ENCODE measurements at places on chromosomes 7 and 10.

GRCh38 chr7:82156168-82156567, 287.4 kb downstream of the CACNA2D1 start:
- no peak for DNase-seq

GRCh38 chr10:73494877-73495225, 973 bp downstream of the PPP3CB start:
- no peak for DNase-seq

DNA sequence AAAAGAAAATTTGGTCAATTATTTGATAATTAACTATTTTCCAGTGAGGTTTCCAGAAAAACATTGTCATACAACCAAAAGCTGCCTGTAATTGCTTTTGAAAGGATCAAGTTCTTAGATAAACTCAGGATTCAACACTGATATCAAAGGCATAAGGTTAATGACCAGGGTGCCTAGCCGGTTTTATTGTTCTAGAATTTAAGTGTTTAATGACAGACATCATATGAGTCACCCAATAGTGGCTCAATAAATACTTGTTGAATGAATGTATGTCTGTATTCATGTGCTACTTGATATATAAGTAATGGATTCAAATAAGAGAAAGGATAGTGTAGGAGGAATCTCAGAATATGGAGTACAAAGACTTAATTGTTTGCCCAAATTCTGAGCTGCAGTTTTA, 196.1 kb upstream of the LRGUK start:
- DNase-seq, result no peak

GRCh38 chr10:45532480-45532879, 140.1 kb downstream of the ZFAND4 start:
- no peak for DNase-seq

DNA sequence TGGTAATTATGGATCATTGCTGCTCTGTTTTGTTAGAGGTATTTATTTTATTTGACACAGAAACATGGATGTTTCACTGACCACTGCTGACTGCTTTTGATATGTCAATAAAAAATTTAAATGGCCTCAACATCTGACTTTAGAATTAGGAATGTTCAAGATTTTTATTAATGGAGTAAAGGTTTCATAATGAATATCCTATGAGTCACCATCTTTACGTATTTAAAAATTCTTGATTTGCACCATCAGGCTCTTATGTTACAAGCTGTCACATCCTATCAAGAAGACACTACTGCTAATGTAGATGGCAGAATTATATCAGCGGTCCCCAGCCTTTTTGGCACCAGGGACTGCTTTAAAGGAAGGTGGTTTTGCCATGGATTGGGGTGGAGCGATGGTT, 578.7 kb upstream of the NRP1 start:
- DNase-seq, result no peak

DNA sequence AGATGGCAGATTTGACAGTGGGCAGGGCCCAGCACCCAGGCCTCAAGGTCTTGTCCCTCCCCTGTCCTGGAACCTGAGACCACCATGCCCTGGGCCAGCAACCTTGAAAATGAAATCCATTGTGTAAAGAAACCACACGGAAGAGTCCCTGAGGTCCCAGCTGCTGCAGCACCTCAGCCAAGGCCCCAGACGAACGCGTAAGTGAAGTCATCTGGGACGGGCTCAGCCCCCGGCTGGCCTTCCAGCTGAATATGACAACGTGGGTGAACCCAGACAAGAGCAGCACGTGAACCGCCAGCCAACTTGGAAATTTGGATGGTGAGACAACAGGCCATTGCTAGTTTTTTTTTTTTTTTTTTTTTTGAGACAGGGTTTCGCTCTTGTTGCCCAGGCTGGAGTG, 70.3 kb downstream of the CYTH3 start:
- no peak for DNase-seq

DNA sequence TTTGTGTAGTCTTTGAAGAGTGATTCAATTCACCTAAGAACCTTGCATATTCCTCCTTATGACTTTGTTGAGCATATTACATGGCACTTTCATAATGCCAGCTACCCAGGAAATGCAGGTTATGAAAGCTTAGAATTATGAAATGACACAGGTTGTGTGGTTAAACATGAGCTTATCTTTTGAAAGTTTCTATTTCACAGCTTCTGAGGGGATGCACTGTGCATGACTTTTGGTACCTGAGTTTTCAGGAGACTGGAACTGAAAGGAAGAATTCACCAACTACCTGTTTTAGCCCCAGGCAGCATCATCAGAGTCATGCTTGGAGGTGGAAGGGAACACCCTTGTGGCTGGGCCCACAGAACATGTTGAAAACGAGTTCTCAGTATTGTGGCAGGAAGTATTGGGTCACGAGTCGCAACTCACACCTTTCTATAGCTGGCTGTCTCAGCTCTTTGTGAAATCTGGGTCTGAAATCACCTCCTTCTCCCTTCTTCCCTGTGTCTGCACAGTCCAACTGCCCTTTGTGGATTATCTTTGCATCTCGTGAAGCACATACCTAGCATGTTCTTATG, 228.2 kb downstream of the PTEN start:
- no peak for DNase-seq

- no peak for DNase-seq
These were observed 100.1 kb downstream of the LSMEM1 start for GRCh38 chr7:112580717-112581435.

DNA sequence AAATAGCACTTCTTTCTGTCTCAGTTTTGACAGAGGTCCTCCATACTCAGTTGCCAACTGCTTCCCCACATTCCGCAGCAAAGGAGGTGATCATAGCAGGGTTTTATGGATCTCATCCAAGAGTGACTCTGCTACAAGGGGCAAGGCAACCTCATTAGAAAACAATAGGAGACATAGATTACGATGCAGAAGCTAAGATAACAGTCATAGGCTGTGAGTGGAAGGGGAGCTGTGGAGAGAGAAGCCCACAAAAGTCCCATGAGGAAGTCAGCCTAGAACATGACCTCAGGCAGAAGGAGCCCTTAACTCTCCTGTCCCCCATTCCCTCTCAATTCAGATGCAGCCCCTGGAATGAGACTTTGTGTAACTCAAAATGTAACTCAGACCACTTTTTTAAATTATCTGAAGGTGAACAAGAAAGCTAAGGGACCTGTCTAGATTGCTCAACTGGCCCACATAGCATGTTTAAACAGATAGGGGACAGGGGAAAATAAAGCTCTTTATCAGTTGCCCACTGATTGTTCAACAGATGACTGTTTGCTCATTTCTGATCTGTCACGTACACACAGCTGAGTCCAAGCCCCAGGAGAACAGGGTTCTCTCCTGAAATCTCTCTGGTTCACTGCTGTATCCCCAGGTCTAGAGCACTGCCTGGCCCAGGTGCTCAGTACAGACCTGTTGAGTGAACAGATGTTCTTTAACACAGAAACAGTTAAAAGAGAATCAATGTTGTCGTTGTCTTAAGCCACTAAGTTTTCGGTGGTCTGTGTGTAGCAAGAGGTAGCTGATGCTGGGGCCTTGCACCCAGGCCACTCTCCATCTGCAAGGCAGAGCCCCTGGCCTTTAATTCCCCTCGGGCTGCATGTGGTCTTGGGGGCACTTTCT, 1.5 kb upstream of the NCOA4 start:
- no peak for DNase-seq

DNA sequence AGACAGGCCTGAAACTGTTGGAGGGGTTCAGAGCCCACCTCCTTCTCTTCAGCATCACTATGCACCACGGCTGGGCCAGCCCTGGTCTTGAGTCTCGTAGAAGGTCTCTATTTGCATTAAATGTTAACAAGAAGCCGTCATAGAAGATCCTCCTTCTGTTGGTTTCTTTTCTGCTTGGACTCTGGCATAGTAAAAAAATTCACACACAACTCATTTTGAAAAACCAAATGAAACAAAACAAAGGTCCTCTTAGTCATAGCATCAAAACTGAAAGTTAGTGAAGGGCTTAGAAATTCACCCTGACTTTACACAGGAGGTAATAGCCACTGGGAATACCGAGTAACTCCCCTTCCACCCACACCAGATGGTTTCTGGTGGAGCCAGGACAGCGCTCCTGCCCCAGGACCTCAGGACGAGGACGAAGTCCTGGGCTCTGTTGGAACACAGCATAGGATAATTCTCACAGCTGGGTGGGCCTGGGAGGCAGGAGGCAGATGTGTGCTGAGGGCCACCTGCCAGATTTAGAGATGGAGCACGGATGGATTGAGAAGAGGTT, 248.4 kb upstream of the KLF6 start:
- no peak for DNase-seq

DNA sequence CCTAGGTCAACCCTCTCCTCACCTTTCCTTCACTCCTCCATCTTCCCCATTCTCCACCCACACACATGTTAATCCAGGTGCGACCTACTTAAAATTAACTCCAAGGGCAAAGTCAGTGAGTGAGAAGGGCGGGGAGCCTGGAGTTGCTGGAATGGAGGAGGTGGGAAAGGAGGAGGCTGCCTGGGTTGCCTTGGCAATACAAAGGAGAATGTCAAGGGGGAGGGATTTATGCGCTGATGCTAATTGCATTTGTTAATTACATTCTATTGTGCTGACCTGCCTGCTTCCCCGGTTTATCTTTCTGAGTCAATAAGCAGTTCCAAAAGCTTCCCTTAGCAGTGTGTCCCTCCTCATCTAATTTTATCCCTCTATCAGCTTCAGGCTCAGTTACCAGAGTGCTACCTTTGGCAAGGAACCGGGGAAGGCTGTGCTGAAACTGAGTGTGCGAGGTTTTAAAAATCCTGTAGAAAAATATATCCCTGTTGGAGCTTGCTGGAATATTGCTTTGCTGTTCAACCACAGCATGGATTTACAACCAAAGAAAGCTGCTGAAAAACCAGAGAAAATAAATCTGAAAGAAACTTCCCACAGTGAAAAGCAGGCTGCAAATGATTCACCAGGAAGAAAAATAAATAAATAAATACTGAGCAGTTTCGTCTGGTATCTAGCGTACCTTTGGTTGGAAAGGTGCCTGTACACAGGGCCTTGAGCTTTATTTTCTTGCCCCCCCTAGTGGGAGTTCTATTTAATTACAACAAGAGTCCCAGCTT, 113.2 kb upstream of the DGKB start:
- DNase-seq, result peak; percentile 42

- DNase-seq, result no peak
These were observed 44.9 kb downstream of the NPY start for GRCh38 chr7:24328894-24329293.

GRCh38 chr7:33399528-33400213, 270.3 kb downstream of the BBS9 start:
- DNase-seq, result no peak

DNA sequence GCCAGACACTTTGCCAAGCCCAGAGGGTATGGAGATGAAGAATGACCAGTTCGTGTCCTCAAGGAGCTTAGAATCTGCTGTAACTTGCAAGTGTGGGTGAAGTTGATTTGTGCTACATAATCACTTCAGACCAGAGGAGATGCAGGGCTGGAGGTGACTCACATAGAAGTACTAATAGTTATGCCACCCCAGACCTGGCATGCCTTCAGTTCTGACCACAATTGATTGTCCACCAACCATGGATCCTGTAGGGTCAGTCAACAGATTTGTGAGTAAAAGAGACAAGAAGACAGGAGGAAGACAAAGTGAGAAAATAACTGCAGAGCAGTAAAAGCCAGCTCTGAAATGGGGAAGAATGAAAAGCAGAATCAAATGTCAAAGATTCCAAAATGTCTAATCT, 51.2 kb upstream of the BMPER start:
- no peak for DNase-seq

DNA sequence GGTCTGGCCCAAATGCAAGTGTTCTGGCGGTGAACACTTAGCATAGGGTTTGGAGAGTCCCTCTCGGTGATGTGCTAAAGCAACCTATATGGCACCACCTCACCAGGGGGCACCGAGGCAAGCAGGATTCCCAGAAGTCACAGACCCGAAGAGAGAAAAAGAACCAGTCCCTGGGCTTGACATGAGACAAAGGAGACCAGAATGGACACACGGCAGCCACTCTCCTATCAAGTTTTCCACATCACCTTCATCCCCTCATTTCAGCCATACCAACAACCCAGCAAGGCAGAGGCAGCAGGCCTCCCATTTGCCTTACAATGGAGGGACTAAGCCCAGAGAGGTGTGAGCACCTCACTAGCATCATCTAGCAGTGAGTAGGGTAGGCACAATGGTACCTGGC, 19.7 kb downstream of the GPRIN2 start:
- DNase-seq, result no peak

DNA sequence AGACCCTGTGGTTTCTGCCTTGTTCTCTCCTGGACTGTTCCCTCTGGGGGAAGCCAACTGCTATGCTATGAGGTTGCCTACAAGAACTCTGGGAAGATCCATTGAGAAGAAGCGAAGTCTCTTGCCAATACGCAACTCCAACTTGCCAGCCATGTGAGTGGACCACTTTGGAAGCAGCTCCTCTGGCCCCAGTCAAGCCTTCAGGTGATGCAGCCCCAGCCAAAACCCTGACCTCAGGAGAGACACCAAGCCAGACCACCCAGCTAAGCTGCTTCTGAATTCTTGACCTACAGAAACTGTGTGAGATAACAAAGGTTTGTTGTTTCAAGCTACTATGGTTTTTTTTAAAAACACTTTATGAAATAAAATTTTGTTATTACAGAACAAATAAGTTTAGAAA, 20.2 kb upstream of the MYL7 start:
- no peak for DNase-seq

DNA sequence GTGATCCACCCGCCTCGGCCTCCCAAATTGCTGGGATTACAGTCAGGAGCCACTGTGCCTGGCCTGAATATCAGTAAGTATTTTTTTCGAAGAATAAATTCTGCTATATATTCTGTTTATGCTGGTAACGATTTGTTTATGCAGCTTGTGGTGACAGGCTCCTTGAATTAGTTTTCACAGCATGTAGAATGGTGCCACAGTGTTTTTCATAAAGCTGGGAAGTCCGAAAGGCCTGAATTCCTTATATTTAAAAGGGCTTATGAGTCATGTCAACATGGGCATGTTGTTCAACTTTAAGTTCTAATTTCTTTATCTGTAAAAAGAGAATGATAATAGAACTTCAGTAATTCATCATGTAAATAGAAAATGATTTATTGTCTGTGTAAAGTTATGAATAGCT, 42.2 kb upstream of the WASL start:
- DNase-seq, result no peak

DNA sequence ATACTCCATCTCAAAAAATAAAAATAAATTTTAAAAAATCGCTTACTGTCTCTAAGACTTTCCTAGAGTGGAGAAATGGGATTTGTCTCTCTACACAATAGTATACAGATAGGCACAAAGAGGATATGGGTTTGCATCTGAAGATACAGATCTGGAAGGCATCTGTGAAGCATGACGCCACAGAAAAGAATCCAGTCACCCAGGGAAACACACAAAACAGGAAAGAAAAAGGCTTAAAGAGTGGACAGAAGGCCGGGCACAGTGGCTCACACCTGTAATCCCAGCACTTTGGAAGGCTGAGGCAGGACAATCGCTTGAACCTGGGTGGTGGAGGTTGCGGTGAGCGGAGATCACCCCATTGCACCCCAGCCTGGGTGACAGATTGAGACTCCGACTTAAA, 61.3 kb downstream of the SKIDA1 start:
- DNase-seq, result no peak

- no peak for DNase-seq
These were observed 15.4 kb upstream of the TBXAS1 start for GRCh38 chr7:139813689-139814088.

DNA sequence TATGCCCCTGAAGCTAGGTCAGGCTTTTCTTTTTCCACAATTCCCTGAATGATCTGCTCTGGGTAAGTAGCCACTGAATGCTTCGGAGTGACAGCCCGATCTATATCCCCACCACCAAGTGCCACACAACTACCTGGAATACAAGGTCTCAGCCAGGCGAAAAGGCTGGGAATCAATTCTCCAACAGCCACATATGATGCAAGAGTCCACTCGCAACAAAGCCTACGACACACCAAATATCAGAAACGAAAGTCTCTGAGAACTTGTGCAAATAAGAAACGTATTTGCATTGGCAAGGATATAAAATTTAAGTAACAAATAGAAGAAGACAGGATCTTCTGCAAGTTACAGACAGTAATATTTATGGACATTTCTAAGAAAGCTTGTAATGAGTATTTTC, 5.7 kb downstream of the HIPK2 start:
- DNase-seq, result no peak
